ENCODE measurements at places on chromosomes 11 and 22. TPM values are rescaled to one million over a fixed set of nuclear protein-coding genes. Genes with fewer than 3 reads are reported as not detected.

The RTCB gene
- 103 TPM for total RNA-seq

The SYT9 gene
- not detected for total RNA-seq

The OR5AL1 gene
- not detected for total RNA-seq

The NXPE1 gene
- not detected for total RNA-seq

The CD81 gene
- total RNA-seq: 131 TPM

The TRIOBP gene
- total RNA-seq: 43.4 TPM

The TLCD5 gene
- 3.3 TPM for total RNA-seq

The PATE4 gene
- total RNA-seq: not detected

The CPT1A gene
- total RNA-seq: 9.9 TPM

The NF2 gene
- 65.0 TPM for total RNA-seq

The NUDT8 gene
- 11.7 TPM for total RNA-seq

The PPP1R14B gene
- total RNA-seq: 691 TPM

The MED17 gene
- total RNA-seq: 18.7 TPM

The OR4P4 gene
- total RNA-seq: not detected

The CTTN gene
- 233 TPM for total RNA-seq

The OR5B12 gene
- not detected for total RNA-seq

The FANCF gene
- total RNA-seq: 8.3 TPM

The OR6M1 gene
- total RNA-seq: not detected

The LRRC10B gene
- not detected for total RNA-seq

The APOL2 gene
- total RNA-seq: 10.6 TPM

The SHANK2 gene
- 0.80 TPM for total RNA-seq

The CCDC157 gene
- total RNA-seq: 0.47 TPM

The GNG3 gene
- total RNA-seq: not detected

The OR52N4 gene
- total RNA-seq: not detected

The OR4A16 gene
- not detected for total RNA-seq

The GLYATL2 gene
- total RNA-seq: 1.1 TPM

The IL17RA gene
- total RNA-seq: 10.1 TPM

The POLD3 gene
- total RNA-seq: 15.1 TPM

The IGF2 gene
- 1.0 TPM for total RNA-seq

The CD3D gene
- total RNA-seq: not detected

The SLC5A4 gene
- not detected for total RNA-seq

The XRCC6 gene
- total RNA-seq: 273 TPM

The NCF4 gene
- total RNA-seq: not detected

The OR9G4 gene
- total RNA-seq: not detected

The MS4A7 gene
- total RNA-seq: not detected

The HBB gene
- not detected for total RNA-seq

The PVALB gene
- not detected for total RNA-seq

The IGSF22 gene
- 0.08 TPM for total RNA-seq

The OVCH2 gene
- total RNA-seq: not detected

The CAVIN3 gene
- total RNA-seq: 395 TPM

The MPZL3 gene
- total RNA-seq: 12.1 TPM

The TPST2 gene
- 37.8 TPM for total RNA-seq

The ZDHHC8 gene
- 16.7 TPM for total RNA-seq

The FIBIN gene
- total RNA-seq: 0.46 TPM

The PDE3B gene
- not detected for total RNA-seq

The SOX6 gene
- total RNA-seq: 0.94 TPM

The ROBO3 gene
- 34.8 TPM for total RNA-seq

The ZNF70 gene
- total RNA-seq: 2.3 TPM
